Suprapubic skin (tissue), 4 donors: ENCODE measurements at places on chromosomes 13 and 19. TPM values are rescaled to one million over a fixed set of nuclear protein-coding genes. Genes with fewer than 3 reads are reported as not detected.

The TMC4 gene
- 22.8 TPM for total RNA-seq

- peaks cover 33% of the 10 kb centered on the region for H3K4me1 ChIP-seq
- H3K27ac ChIP-seq = no peak overlapping the region
- no peaks in the 10 kb centered on the region for H3K27me3 ChIP-seq
These were observed 3.3 kb upstream of the TPP2 start for GRCh38 chr13:102593466-102593865.

DNA sequence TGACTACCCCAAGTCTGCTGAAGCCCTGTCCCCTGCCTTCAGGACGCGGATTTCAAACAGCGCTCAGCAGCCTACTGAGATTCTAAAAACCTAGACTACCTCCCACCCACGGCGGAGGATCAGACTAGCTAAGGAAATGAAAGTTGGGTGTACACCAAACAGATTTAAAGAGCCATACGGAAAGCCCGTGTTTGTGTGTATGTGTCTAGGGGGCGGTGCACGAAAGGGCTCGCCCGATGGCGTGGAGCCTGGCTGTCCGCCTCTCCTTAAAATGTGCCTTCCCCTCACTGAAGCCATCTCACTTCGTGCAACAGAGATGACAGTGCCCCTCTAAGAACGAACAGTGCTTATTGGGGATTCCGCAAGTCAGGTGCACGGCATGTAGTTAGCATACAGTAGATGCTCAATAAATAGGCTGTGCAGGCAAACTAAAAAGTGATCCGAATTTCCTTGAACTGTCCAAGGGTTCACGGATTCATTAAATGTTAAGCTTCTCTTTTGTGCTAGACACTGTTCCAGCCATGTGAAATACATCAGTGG lies 639 bp downstream of the LENG1 start:
- peaks cover 37% of the 10 kb centered on the region for H3K36me3 ChIP-seq
- peaks cover 56% of the 10 kb centered on the region for H3K4me1 ChIP-seq
- peak overlapping the region; percentile 75 for H3K4me3 ChIP-seq
- H3K27ac ChIP-seq = peak overlapping the region; percentile 97
- no peak for DNase-seq

- H3K27ac ChIP-seq = no peak overlapping the region
- H3K27me3 ChIP-seq = peaks cover 3% of the 10 kb centered on the region
- H3K4me3 ChIP-seq = no peak overlapping the region
- DNase-seq = no peak
- H3K4me1 ChIP-seq = peaks cover 26% of the 10 kb centered on the region
These were observed 11.6 kb upstream of the FPR3 start for GRCh38 chr19:51783372-51783771.

DNA sequence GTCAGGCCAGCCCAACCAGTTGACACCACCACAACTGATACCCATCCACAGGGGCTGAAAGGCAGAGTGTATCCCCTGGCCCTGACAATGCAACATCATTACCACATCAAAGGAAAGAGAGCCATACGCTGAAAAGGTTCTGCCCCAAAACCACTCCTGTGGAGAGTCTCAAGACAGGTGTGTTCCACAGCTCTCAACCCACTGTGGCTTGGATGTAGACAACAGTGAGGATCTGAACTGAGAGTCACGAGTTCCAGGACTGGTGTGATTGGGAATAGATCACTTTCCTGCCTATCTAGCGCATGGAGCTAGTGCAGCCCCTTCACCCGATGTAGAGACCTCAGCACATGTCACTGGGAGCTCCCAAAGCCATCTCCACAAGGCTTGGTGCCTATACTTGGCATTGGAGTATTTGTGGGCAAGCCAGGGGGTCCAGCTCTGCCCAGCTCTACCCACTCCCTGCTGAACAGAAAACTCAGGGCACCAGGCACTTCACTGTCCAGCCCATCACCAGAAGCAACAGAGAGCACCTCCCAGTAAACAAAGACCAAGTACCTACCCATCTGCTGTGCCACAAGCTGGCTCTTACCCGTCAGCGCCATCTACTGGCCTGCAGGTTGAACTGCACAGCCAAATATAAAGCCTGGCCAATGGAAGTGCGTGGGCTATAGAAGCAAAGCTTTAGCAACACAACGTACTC lies 579.5 kb downstream of the UQCRFS1 start:
- H3K4me1 ChIP-seq = no peaks in the 10 kb centered on the region
- H3K4me3 ChIP-seq = no peak overlapping the region
- no peaks in the 10 kb centered on the region for H3K27me3 ChIP-seq
- H3K36me3 ChIP-seq = no peaks in the 10 kb centered on the region
- DNase-seq = no peak

DNA sequence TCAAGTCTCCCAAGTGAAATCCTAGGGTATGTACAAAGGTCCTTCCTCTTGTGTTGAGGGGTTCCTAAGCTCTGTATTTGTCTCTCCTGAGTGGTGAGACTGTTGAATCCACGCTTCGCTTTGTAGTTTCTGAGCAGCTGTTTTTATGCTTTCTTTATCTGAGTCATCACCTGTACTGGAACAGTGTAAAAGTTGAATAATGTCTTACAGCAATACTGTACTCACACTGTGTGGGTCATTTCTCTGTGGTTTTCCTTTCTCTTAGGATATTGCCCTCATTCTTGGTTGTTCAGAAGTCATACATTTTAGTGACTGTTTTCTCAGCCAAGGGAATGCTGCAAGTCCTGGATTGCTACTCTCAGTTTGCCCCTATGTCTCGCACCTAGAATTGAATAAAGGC lies 1596.6 kb downstream of the SLITRK5 start:
- H3K4me3 ChIP-seq = no peak overlapping the region
- no peak for DNase-seq
- no peak overlapping the region for H3K27ac ChIP-seq
- H3K27me3 ChIP-seq = no peaks in the 10 kb centered on the region

The TEX101 gene
- total RNA-seq = not detected

- H3K27ac ChIP-seq = no peak overlapping the region
- no peaks in the 10 kb centered on the region for H3K4me1 ChIP-seq
- H3K27me3 ChIP-seq = no peaks in the 10 kb centered on the region
- no peaks in the 10 kb centered on the region for H3K36me3 ChIP-seq
These were observed 808.9 kb downstream of the DIAPH3 start for GRCh38 chr13:59354665-59355369.

DNA sequence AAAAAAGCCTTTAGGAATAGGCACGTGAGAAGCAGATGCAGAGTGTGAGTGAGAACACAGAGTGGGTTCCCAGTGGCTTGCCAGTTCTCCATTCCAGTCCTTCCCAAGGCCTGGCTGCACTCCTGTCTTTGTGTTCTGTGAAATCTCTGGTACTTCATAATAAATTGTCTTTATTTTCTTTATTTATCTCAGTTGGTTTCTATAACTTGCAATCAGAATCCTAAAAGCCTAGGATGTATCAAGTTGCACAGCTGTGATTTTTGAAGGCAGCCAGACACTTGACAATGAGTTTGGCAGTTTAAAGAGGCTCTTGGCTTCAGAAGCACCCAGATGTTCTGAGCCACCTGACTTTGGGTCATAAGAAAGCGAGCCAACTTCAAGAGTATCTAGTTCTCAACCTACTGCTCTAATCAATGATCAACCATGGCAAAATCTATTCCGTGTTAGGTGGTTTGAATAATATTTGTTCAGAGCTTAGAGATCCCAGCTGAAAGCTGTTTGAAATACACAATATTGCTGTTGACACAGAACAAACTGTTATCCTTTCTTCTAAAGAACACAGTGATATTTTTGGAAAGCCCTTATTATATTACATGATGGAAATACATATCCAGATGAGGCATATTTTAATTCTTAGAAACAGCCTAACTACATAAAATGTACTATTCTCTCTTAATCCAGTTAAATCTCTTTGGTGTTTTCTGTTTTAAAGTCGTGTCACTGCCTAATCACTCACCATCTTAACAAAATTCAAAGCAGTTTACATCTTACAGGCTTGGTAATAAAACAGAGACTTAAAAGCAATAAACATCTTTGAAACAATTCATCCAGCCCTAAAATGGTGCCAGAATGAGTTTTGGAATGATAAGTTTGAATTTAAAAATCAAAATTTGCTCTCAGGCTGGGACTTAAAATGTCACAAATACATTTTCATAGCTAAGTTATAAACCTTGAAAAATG lies 483.0 kb upstream of the NBEA start:
- DNase-seq = no peak
- H3K36me3 ChIP-seq = no peaks in the 10 kb centered on the region
- peak overlapping the region; percentile 15 for H3K27ac ChIP-seq

The ZNF383 gene
- 18.4 TPM for total RNA-seq

- no peak for DNase-seq
- no peaks in the 10 kb centered on the region for H3K36me3 ChIP-seq
- no peak overlapping the region for H3K27ac ChIP-seq
- H3K4me1 ChIP-seq = peaks cover 7% of the 10 kb centered on the region
- no peaks in the 10 kb centered on the region for H3K27me3 ChIP-seq
These were observed 33.2 kb upstream of the RFC3 start for GRCh38 chr13:33784738-33785137.

The PSG2 gene
- total RNA-seq = not detected

GRCh38 chr13:26485288-26485687 lies 72.2 kb upstream of the WASF3 start:
- H3K36me3 ChIP-seq = no peaks in the 10 kb centered on the region
- peak overlapping the region; percentile 53 for H3K27ac ChIP-seq
- H3K4me3 ChIP-seq = no peak overlapping the region

GRCh38 chr19:29546583-29547190 lies 20.9 kb downstream of the VSTM2B start:
- H3K27me3 ChIP-seq = no peaks in the 10 kb centered on the region
- no peaks in the 10 kb centered on the region for H3K4me1 ChIP-seq
- H3K36me3 ChIP-seq = no peaks in the 10 kb centered on the region

GRCh38 chr19:3595521-3596061 lies 10.3 kb downstream of the GIPC3 start:
- no peaks in the 10 kb centered on the region for H3K36me3 ChIP-seq
- no peaks in the 10 kb centered on the region for H3K4me1 ChIP-seq
- no peaks in the 10 kb centered on the region for H3K27me3 ChIP-seq
- no peak for DNase-seq
- H3K27ac ChIP-seq = no peak overlapping the region

DNA sequence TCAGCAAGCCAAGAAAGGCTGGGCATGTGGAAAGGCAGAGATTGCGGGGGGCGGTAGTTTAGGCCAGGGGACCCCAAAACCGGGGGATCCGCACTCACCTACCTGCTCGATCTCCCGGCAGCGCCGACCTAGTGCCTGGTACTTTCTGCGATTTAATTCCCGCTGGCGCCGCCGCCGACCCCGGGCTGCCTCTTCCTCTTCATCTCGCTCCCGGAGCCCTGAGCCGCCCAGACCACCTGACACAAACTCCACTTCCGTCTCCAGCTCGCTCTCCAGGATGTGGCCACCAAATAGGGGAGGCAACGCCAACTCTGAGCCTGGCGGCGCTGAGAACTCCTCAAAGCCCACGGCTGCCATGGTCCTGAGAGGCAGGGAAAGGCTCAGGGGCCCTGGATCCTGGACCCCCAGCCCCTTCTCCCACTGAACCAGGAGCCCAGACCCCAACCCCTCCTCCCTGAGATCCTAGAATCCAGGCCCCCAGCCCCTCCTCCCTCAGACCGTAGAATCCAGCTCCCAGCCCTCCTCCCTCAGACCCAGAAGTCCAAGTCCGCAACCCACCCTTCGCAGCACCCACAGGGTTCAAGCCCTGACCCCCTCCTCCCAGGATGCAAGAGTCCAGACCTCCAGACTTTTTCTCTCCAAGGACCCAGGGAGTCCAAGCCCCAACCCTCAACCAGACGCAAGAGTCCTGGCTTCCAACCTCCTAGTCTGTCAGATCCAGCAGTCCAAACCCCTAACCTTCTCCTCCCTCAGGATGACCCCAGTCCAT lies 933 bp downstream of the TFPT start:
- H3K36me3 ChIP-seq = peaks cover 36% of the 10 kb centered on the region
- H3K4me1 ChIP-seq = peaks cover 25% of the 10 kb centered on the region
- no peak overlapping the region for H3K27ac ChIP-seq

- DNase-seq = no peak
- peaks cover 77% of the 10 kb centered on the region for H3K4me1 ChIP-seq
- H3K36me3 ChIP-seq = peaks cover under 1% of the 10 kb centered on the region
- H3K27ac ChIP-seq = no peak overlapping the region
These were observed 8.6 kb downstream of the C19orf25 start for GRCh38 chr19:1470305-1471009.

DNA sequence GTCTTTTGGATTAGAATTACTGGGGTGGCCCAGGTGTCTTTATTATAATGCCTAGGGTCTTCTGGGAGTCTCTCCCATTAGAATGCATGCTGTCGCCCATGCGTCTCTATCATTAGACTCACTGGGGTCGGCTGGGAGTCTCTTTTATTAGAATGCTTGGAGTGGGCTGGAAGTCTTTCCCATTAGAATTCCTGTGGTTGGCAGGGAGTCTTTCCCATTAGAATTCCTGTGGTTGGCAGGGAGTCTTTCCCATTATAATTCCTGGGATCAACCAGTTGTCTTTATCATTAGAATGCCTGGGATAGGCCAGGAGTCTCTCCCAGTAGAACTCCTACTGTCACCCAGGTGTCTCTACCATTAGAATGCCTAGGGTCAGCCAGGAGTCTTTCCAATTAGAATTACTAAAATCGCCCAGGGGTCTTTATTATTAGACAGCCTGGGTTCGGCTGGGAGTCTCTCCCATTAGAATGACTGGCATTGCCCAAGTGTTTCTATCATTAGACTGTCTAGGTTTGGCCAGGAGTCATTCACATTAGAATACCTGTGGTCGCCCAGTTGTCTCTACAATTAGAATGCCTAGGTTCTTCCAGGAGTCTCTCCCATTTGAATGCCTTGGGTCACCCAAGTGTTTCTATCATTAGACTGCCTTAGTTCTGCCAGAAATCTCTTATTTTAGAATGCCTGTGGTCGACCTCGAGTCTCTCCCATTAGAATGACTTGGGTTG lies 1558.5 kb downstream of the UQCRFS1 start:
- H3K27me3 ChIP-seq = no peaks in the 10 kb centered on the region
- no peaks in the 10 kb centered on the region for H3K4me1 ChIP-seq
- no peak overlapping the region for H3K4me3 ChIP-seq
- no peak overlapping the region for H3K27ac ChIP-seq
- no peak for DNase-seq

DNA sequence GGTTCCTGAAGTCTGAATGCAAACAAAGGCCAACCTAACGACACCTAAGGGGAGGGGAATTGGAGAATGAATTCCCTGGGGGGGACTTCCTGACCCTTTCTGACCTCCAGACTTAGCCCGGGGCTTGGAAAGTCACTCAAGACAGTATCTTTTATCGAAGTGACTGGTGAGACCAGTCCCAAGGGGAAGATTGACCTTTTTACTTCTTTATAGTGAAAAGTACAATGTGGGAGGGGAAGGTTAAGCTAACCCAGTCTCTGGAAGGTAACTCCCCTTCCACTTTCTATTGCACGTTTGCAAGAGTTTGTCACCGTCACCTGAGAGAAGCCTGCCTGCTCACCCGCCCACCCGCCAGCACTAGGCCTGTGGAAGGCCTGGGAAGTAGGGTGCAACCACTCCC lies 111.9 kb downstream of the EFNB2 start:
- no peaks in the 10 kb centered on the region for H3K36me3 ChIP-seq
- H3K27me3 ChIP-seq = no peaks in the 10 kb centered on the region
- H3K27ac ChIP-seq = no peak overlapping the region
- no peak overlapping the region for H3K4me3 ChIP-seq

DNA sequence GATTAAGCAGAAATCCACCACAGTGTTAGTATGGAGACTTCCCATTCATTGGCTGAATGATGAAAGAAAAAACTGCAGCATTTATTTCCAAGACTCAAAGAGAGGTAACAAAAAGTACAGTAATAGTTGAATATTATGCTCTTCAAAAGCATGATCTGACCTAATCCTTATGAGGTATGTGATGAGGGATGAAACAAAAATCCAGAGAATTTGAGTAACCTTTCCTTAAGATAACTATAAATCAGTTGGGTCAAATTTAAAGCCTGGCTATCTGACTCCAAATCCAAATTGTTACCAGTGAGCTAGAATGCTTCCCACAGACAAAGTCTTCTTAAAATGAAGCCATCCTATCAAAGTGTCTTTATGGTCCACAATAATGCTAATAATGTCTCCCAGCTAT lies 38.1 kb downstream of the NUFIP1 start:
- DNase-seq = no peak
- H3K4me1 ChIP-seq = peaks cover 9% of the 10 kb centered on the region
- H3K27ac ChIP-seq = no peak overlapping the region
- H3K4me3 ChIP-seq = no peak overlapping the region
- H3K27me3 ChIP-seq = no peaks in the 10 kb centered on the region
